Stimulated activated CD8-positive, alpha-beta memory T cell treated with anti-CD3 and anti-CD28 coated beads, Interleukin-7, amount 100 ng/mL, for 1 hour (primary cell): ENCODE measurements at places on chromosomes 7 and 10.

- no peak for DNase-seq
Observed at GRCh38 chr7:16509829-16510228, 16.8 kb upstream of the LRRC72 start.

- no peak for DNase-seq
Observed at GRCh38 chr7:95330204-95330960, 6.0 kb upstream of the PON1 start.

DNA sequence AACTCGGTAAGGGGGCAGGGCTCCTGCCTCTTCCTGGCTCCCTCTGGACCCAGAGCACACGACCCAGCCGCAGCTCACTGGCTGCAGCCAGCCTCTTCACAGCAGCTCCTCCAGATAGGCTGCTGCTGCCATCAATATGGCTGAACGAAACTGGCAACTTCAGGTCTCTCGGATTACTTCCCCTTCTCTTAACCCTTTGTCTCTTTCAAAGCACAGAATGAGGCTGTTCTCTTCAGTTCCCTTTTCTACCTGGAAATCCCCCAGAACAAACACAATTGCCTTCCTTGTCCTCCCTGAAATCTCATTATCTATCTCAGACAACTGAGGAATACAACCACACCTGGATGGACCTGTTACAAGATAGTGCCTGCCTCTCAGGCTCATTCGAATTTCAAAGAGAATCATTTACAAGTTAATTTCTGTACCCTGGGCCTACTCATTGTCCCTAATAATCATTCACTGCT is 193.4 kb upstream of the MBL2 start:
- DNase-seq: no peak

DNA sequence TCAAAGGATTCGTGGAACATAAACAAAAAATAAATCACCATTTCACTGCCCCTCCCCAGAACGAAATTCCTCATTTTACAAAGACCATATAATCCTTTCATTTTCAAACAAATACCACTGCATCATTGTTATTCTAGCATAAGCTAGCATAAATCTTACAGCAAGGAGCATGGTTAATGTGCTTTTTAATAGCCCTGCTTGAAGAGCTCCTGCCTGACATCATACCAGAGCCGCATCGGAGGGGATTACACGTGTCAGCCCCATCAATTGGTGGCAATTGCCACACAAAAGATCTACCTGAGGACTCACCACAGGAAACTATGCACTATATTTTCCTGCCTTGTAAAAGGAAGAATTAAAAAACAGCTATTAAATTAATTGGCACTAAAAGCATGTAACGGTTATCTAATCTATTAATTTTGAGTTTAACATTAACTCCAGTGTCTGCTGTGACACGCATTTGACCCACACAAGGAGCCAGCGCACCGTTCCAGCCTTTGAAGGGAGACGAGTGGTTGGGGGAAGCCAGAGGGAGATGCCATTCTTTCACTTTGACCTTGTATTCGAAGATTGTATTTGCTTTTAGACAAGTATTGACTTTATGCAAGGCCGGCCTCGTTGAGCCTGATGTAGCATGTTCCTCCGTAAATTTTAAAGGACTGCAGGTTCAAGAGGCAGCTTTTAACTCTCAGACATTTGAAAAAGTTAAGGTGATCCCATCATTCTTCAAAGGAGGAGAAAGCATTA is 261.1 kb upstream of the RNF32 start:
- no peak for DNase-seq

- no peak for DNase-seq
Observed at GRCh38 chr7:105269397-105269796, 119.3 kb downstream of the SRPK2 start.
